ENCODE measurements at places on chromosomes 16 and 17.

DNA sequence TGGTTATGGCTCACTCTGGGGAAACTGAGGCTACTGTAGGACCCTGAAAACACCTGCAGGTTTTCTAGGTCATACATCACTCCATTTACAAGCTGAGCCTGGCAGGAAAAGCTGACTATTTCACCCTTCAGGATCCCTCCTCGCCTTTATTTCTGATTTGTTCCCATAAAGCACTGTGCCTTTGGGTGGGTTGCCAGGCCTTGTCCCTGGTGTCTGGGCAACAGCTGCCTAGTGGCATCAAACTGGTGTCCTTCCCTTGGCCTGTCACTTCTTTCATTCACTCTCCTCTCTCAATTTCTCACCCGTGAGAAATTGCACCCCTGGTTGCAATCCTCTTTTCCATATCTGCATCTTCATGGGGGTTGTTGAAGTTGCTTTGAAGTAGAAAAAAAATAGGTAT lies 1.6 kb downstream of the MYL4 start:
- H3K27me3 ChIP-seq, result no peaks in the 10 kb centered on the region
- H3K36me3 ChIP-seq, result no peaks in the 10 kb centered on the region
- H3K4me1 ChIP-seq, result peaks cover 4% of the 10 kb centered on the region
- H3K27ac ChIP-seq, result no peak overlapping the region
- no peak for DNase-seq
- H3K4me3 ChIP-seq, result no peak overlapping the region

GRCh38 chr16:83577078-83577745 lies 230.6 kb upstream of the HSBP1 start:
- no peak overlapping the region for H3K4me3 ChIP-seq
- peaks cover 4% of the 10 kb centered on the region for H3K27me3 ChIP-seq

- H3K4me3 ChIP-seq, result no peak within 1 kb of the TSS
- no peaks in the 10 kb centered on the region for H3K4me1 ChIP-seq
Observed at GRCh38 chr16:24845726-24846547, at the start of gene SLC5A11. SLC5A11 (plus strand) TSS chr16:24845963; CDS start chr16:24858644, 12,681 bp downstream.

DNA sequence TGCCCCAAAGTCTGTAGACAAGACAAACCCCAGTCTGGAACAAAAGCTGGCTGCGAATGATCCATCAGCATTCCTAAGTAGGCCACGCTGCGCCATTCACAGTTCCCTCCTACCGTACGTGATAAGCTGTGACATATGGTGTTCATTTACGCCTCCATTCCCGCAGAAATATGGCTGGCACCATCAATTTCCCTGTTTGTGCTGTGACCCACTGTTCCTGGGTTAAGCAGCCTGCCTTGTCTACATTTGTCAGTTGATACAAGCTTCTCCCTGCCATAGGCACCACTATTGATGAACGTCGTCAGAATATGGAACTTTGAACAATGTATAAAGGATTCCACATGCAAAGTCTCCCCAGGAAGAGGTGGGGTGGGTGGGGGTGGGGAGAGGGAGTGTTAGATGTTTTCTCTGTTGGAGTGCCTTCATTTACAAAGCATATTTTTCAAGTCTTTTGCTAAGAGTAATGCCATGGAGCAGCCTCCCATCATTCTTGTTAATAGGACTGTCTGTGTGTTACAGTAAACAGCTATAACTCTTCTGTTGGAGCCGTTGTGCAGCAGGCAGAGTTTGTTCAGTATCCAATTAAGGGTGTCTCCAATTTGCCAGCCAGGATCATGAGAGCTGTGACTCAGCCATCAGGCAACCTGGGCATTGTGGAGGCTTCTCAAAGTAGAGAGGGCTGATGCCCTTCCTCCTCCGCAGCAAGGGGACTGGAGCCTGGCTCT lies 294.6 kb downstream of the TMEM114 start:
- H3K36me3 ChIP-seq, result no peaks in the 10 kb centered on the region
- H3K4me1 ChIP-seq, result no peaks in the 10 kb centered on the region

GRCh38 chr17:29155227-29155965 lies 24.8 kb downstream of the MYO18A start:
- H3K36me3 ChIP-seq, result no peaks in the 10 kb centered on the region
- H3K4me3 ChIP-seq, result peak overlapping the region; percentile 23
- peak overlapping the region; percentile 79 for H3K27ac ChIP-seq
- peaks cover 68% of the 10 kb centered on the region for H3K4me1 ChIP-seq

- no peaks in the 10 kb centered on the region for H3K4me1 ChIP-seq
- DNase-seq, result no peak
- H3K4me3 ChIP-seq, result no peak overlapping the region
- peaks cover 49% of the 10 kb centered on the region for H3K27me3 ChIP-seq
- H3K36me3 ChIP-seq, result no peaks in the 10 kb centered on the region
- H3K27ac ChIP-seq, result no peak overlapping the region
Observed at GRCh38 chr17:77527409-77527808, 386.6 kb downstream of the SEC14L1 start.

GRCh38 chr16:85733155-85733838 lies 17.6 kb downstream of the C16orf74 start:
- no peaks in the 10 kb centered on the region for H3K27me3 ChIP-seq
- peaks cover 13% of the 10 kb centered on the region for H3K4me1 ChIP-seq
- H3K4me3 ChIP-seq, result no peak overlapping the region

GRCh38 chr17:67619555-67619954 lies 98.2 kb upstream of the NOL11 start:
- no peaks in the 10 kb centered on the region for H3K36me3 ChIP-seq
- H3K4me3 ChIP-seq, result no peak overlapping the region
- no peak for DNase-seq
- H3K27me3 ChIP-seq, result no peaks in the 10 kb centered on the region

DNA sequence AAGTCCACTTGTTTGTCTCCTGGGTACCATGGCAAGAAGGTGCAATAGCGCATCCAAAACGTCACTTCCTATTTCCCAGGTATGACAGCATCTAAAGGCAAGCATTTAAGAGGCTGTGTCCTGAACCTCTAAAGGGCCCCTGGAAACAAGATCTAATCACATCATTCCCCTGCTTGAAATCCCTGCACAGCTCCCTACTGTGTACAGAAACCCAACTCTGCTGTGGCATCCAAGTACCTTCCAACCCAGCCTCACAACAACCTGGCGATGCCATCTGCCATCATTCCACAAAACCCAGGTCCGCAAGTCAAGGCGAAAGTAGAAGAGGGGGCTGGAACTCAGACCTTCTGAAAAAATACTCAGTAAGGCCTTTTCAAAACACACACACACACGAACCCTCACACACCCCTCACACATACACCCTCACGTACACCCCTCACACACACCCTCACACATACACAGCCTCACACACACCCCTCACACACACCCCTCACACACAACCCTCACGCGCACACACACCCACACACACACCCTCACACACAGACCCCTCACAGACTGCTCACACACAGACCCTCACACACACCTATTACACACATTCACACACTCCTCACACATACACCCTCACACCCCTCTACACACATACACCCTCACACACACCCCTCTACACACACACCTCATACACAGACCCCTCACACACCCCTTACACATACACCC lies 24.5 kb downstream of the C17orf67 start:
- no peaks in the 10 kb centered on the region for H3K36me3 ChIP-seq
- H3K27ac ChIP-seq, result no peak overlapping the region
- no peak overlapping the region for H3K4me3 ChIP-seq
- peaks cover 25% of the 10 kb centered on the region for H3K4me1 ChIP-seq
- no peaks in the 10 kb centered on the region for H3K27me3 ChIP-seq

- H3K27me3 ChIP-seq, result no peaks in the 10 kb centered on the region
- H3K4me1 ChIP-seq, result peaks cover 5% of the 10 kb centered on the region
- no peak overlapping the region for H3K4me3 ChIP-seq
- H3K27ac ChIP-seq, result no peak overlapping the region
- H3K36me3 ChIP-seq, result no peaks in the 10 kb centered on the region
- DNase-seq, result peak; percentile 74
Observed at GRCh38 chr17:56113486-56113885, 39.8 kb upstream of the ANKFN1 start.

- DNase-seq, result no peak
- no peaks in the 10 kb centered on the region for H3K27me3 ChIP-seq
- H3K4me1 ChIP-seq, result peaks cover 22% of the 10 kb centered on the region
- no peak overlapping the region for H3K27ac ChIP-seq
- H3K4me3 ChIP-seq, result no peak overlapping the region
Observed at GRCh38 chr16:66678337-66678736, 18.2 kb downstream of the CMTM4 start.

GRCh38 chr17:55451203-55451641 lies 29.6 kb upstream of the MMD start:
- H3K27me3 ChIP-seq, result no peaks in the 10 kb centered on the region
- H3K36me3 ChIP-seq, result no peaks in the 10 kb centered on the region
- H3K4me1 ChIP-seq, result no peaks in the 10 kb centered on the region
- peak; percentile 62 for DNase-seq
- no peak overlapping the region for H3K27ac ChIP-seq

- no peak for DNase-seq
- H3K4me1 ChIP-seq, result peaks cover 5% of the 10 kb centered on the region
- no peak overlapping the region for H3K27ac ChIP-seq
- no peak overlapping the region for H3K4me3 ChIP-seq
Observed at GRCh38 chr16:4365014-4365406, 6.6 kb upstream of the VASN start.

GRCh38 chr16:21719283-21719682 lies 55.5 kb downstream of the OTOA start:
- no peak overlapping the region for H3K4me3 ChIP-seq
- H3K27ac ChIP-seq, result no peak overlapping the region
- H3K27me3 ChIP-seq, result no peaks in the 10 kb centered on the region
- no peaks in the 10 kb centered on the region for H3K36me3 ChIP-seq

DNA sequence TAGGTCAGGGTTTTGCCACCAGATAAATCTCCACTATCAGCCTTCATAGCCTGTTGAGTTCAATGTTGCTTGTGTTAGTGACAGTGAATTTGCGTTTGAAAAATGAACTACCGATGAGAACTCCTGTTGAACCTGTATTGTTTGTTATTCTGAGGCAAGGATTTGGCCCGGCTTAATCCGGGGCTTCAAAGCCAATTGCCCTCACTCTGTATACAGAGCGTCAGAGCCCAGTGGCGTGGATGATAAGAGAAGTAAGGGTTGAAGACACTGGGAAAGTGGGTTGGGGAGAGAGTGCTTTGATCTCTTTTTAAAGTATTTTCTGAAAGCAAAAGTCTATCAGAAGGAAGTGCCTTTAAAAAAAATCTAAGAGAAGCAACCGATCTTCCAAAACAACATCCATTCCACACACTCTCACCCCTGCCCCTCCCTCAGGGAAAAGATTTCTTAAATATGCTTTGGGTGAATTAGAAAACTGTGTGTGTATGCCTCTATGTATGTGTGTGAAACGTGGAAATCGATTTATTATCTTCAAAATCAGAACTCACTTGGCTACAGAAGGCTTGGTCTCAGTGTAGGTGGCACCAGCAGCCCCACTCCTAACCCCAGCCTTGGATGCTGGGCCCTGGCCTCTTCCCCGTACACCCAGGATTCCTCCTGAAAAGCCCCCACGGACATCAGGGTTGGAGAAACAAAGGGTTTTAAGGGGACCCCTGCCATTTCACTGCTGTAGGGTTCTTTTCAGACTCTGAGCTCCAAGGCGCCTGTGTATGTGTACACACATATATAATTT lies 8.8 kb downstream of the TBX4 start:
- H3K27ac ChIP-seq, result no peak overlapping the region
- H3K27me3 ChIP-seq, result peaks cover 78% of the 10 kb centered on the region
- H3K4me1 ChIP-seq, result peaks cover 37% of the 10 kb centered on the region

GRCh38 chr16:2427526-2427925 lies 1.7 kb upstream of the CCNF start:
- peaks cover 35% of the 10 kb centered on the region for H3K4me1 ChIP-seq
- peaks cover 4% of the 10 kb centered on the region for H3K36me3 ChIP-seq
- H3K27ac ChIP-seq, result no peak overlapping the region
- DNase-seq, result no peak

GRCh38 chr17:11671126-11671525 lies 72.9 kb downstream of the DNAH9 start:
- no peaks in the 10 kb centered on the region for H3K4me1 ChIP-seq
- H3K4me3 ChIP-seq, result no peak overlapping the region
- DNase-seq, result no peak
- no peak overlapping the region for H3K27ac ChIP-seq
- no peaks in the 10 kb centered on the region for H3K27me3 ChIP-seq

GRCh38 chr17:17729620-17730249 lies 48.5 kb downstream of the RAI1 start:
- peaks cover 7% of the 10 kb centered on the region for H3K36me3 ChIP-seq
- H3K27ac ChIP-seq, result no peak overlapping the region
- H3K4me3 ChIP-seq, result no peak overlapping the region
- H3K4me1 ChIP-seq, result peaks cover 56% of the 10 kb centered on the region
- DNase-seq, result peak; percentile 75

GRCh38 chr17:44556832-44557606 lies at the start of gene FZD2:
FZD2 (plus strand) TSS chr17:44557484; CDS start chr17:44557689, 205 bp downstream.
- H3K4me1 ChIP-seq, result peaks cover 43% of the 10 kb centered on the region
- no peaks in the 10 kb centered on the region for H3K27me3 ChIP-seq
- H3K27ac ChIP-seq, result peak within 1 kb of the TSS; percentile 78
- H3K4me3 ChIP-seq, result peak within 1 kb of the TSS; percentile 56
- DNase-seq, result peak; percentile 73

GRCh38 chr17:51230306-51230705 lies 29.5 kb downstream of the MBTD1 start:
- no peaks in the 10 kb centered on the region for H3K36me3 ChIP-seq
- no peak overlapping the region for H3K4me3 ChIP-seq
- DNase-seq, result no peak
- no peaks in the 10 kb centered on the region for H3K27me3 ChIP-seq
- H3K4me1 ChIP-seq, result no peaks in the 10 kb centered on the region

DNA sequence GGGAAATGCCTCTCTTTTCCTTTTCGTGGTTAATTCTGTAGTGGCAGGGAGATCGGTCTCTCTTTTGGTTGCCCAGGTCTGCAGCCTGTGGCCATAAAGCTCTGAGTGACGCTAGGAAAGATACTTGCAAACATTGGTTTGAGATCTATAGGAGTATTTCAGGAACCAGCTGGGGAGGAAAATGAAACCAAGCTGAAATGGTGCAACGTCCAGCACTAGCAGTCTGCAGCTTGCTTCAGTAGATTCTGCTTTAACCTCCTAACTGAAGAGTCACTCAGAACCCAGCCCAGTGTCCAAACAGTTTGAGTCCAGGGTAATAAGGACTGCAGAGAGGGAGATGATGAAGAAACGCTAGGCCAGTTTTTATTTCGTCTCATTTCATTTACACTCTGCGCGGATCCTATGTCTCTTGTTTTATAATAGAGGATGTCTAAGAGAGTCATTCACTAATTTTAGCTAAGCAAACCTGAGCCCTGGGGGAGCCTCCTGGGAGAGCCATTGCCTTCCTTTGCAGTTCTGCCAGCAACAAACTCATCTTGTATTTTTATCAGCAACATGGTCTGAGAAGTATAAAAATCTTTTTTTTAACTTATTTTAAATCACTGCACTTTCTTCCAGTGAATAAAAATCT lies 12.0 kb downstream of the SP2 start:
- H3K4me1 ChIP-seq, result peaks cover 6% of the 10 kb centered on the region
- DNase-seq, result no peak
- peaks cover 6% of the 10 kb centered on the region for H3K36me3 ChIP-seq
- no peak overlapping the region for H3K27ac ChIP-seq
- no peak overlapping the region for H3K4me3 ChIP-seq

GRCh38 chr16:30736995-30737793 lies 11.0 kb upstream of the PHKG2 start:
- H3K4me1 ChIP-seq, result peaks cover 28% of the 10 kb centered on the region
- H3K27ac ChIP-seq, result no peak overlapping the region
- H3K36me3 ChIP-seq, result peaks cover 79% of the 10 kb centered on the region
- H3K27me3 ChIP-seq, result no peaks in the 10 kb centered on the region
- H3K4me3 ChIP-seq, result no peak overlapping the region

- H3K36me3 ChIP-seq, result no peaks in the 10 kb centered on the region
- H3K27me3 ChIP-seq, result peaks cover 19% of the 10 kb centered on the region
- no peaks in the 10 kb centered on the region for H3K4me1 ChIP-seq
- no peak overlapping the region for H3K27ac ChIP-seq
- DNase-seq, result no peak
Observed at GRCh38 chr16:49531425-49531824, 157.8 kb downstream of the C16orf78 start.

GRCh38 chr17:50276588-50277356 lies 2.5 kb downstream of the TMEM92 start:
- no peaks in the 10 kb centered on the region for H3K36me3 ChIP-seq
- no peak for DNase-seq
- H3K4me3 ChIP-seq, result no peak overlapping the region
- peaks cover 5% of the 10 kb centered on the region for H3K27me3 ChIP-seq
- peaks cover 33% of the 10 kb centered on the region for H3K4me1 ChIP-seq
